ENCODE measurements at places on chromosomes 12 and 14.

- no peak for DNase-seq
These were observed 2.3 kb upstream of the NAA30 start for GRCh38 chr14:57388067-57388466.

GRCh38 chr14:58027904-58028303 is 124.1 kb downstream of the ARMH4 start:
- DNase-seq = peak; percentile 41

- DNase-seq = peak; percentile 88
These were observed 13.1 kb downstream of the KRT5 start for GRCh38 chr12:52506858-52507715.

GRCh38 chr14:24231263-24232120 is 675 bp downstream of the NEDD8 start:
- DNase-seq = no peak

GRCh38 chr12:30965613-30965985 is 39.1 kb downstream of the TSPAN11 start:
- no peak for DNase-seq

DNA sequence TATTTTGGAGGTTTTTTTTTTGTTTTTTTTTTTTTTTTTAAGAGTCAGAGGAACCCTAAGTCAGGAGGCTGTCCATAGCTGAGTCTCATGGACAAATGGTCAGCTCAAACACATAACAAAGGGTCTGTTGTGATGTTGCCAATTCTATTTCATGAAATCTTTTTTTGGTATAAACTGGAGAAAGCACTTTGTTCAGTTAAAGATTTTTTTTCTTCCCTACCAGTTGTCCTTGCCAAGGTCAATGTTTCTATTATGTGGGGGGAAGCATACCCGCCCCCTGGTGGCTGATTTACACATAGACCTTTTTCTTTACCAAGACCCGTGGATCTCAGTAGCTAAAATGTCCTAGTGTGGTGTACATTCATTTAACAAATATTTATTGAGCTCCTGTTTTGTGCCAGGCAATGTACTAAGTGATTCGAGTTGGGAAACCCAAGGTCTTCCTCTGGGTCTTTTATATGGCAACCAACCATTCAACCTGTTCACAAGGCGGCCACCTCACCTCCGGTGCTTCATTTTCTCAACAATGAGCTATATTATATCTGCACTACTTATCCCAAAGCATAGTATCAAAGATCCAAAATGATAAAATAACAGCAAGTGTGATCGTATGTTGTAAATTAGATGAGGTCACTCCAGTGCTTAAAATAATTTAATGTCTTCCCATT is 214.5 kb downstream of the PAH start:
- peak; percentile 32 for DNase-seq

DNA sequence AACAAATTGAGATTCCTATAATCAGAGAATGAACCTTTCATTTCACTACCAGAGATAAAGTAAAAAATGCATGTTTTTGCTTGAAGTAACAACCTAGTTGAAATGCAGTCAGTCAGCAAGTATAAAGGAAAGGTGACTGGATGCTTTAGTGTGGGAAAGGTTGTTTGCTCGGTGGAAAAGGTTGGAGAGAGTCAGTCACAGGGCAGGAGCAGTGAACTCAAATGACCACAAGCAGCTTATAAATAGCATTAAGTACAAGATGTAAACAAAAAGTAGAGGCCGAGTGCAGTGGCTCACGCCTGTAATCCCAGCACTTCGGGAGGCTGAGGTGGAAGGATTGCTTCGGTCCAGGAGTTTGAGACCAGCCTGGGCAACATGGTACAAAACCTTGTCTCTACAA is 98.1 kb upstream of the FGD4 start:
- DNase-seq = peak; percentile 87

DNA sequence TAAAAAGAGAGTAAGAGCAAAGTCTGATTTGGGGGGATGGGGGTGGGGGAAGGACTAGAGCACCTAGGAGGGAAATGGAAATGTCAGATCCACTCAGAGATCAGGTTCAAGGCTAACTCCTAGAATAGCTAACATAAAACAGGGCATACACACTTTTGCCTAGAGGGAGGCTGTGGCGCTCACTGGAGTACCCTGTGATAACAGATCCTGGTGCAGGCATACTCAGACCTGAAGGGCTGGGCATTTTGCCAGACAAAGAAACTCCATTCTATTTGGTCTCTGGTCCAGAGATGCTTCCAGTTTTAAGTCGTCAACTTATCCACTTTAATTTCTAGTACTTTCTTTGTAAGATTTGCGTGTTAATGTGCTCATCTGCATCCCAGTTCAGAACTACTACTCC is 5.8 kb downstream of the CTDSP2 start:
- DNase-seq = no peak

- peak; percentile 26 for DNase-seq
These were observed 24.4 kb upstream of the PTPRB start for GRCh38 chr12:70661466-70662161.

DNA sequence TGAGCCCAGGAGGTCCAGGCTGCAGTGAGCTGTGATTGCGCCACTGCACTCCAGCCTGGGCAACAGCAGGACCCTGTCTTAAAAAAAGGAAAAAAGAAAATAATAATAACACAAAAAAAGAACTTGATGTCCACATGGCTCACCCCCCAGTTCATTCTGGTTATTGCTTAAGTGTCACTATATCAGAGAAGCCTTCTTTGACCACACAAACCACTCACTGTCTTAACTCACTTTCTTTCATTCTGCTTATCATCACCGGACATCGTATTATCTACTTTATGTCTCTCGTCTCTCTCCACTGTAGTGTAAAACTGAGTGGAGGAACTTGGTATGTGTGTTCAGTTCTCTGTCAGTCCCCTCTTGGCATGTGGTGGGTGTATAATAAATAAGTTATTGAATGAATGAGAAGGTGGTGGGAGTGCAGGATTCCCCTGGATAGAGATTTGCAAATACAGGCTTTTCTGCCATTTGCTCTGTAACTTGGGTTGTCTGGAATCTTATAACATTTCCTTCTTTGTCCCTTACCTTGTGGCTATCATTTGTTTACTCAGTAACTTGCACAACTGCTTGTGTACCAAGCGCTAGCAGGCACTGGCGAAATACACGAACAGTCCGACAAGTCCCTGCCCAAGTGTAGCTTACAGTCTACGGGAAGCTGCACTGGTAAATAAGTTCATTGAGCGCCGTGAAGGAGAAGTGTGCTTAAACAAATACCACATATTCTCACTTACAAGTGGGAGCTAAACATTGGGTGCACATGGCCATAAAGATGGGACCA is 86.6 kb upstream of the TRAF3 start:
- DNase-seq = no peak

Measured in renal cortical epithelial cell (primary cell).